Fibroblast of lung (primary cell): ENCODE measurements at places on chromosomes 7 and 10.

- DNase-seq, result peak; percentile 59
These were observed 2.2 kb upstream of the CUEDC2 start for GRCh38 chr10:102434394-102435132.

DNA sequence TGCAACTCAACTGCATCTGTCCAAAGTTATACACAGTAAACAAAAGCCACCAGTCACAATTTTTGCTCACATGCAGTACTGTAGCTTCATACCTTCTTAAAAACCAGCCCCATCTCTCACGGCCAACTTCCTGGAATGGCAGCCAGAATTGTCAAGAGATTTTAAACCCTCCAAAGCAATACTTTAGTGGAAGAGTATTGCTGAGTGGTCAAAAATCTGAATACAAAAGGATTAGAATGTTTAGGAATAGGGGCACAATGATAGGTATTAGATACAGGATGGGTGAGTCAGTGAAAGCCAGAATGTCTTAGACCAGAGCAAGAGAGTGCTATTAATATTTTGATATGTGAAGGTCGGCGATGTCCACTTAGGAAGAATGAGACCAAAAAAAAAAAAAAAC lies 193.9 kb downstream of the AGMO start:
- no peak for DNase-seq

GRCh38 chr10:124066781-124067714 lies 26.4 kb downstream of the CHST15 start:
- no peak for DNase-seq

DNA sequence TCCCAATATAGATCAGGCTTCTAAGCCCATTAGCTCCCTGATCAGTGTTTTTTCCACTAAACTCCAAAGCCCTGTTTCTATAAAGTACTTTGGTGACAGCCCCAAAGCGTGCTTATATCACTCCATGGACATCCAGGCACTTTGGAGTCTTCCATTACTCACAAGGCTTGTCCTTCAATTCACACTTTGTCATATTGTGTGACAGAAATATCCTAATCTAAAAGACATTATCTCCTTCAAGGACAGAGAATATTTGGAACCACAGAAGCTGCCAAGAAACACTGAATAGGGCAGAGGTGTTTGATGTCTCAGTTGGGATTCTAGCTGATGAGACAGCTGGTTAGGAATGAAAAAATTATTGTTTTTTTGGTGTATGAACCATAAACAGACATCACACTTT lies 18.4 kb downstream of the CYP2C19 start:
- DNase-seq, result no peak

DNA sequence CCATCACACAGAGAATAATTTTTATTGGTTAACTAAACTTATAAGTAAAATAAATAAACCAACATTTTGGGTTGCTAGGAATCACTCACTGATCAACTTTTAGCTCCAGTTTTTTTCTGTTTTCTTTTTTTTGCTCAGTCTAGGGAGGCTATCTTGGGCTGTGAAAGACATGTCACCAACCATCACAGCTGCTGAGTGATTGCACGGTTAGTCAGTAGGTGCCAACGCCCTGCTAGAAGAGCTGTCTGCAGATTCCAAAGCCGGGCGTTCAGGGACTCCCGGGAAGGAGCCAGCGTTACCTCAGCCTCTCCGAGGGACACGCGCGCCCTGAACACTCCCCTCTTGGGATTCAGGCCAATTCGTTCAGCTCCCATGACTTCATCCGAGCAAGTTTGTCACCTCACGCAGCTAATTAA lies 604 bp upstream of the STAM start:
- no peak for DNase-seq

- no peak for DNase-seq
These were observed 63.1 kb downstream of the BMPR1A start for GRCh38 chr10:86819567-86819966.

- DNase-seq, result no peak
These were observed 6.9 kb downstream of the SERPINE1 start for GRCh38 chr7:101133621-101134398.

GRCh38 chr10:70499836-70500167 lies 21.2 kb downstream of the PALD1 start:
- DNase-seq, result no peak

GRCh38 chr10:48504141-48504885 lies 100.6 kb downstream of the ARHGAP22 start:
- DNase-seq, result no peak

DNA sequence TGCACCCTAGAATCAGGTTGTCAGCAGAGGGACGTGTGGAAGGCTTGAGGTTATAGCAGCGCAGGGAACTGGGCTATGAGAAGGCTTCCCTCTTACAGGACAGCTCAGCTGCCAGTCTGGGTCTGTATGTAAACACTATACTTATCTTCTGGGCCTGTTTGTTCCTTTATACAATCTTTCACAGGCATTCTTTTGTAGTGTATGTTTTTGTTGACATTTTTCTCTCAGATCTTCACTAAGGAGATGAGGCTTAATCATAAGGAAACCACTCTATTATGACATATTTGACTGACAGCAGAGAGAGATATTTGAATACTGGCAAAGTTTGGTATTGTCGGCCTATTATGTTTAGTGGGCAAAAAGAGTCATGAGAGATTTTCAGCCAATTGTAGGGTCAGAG lies 929 bp downstream of the GBF1 start:
- DNase-seq, result peak; percentile 53

DNA sequence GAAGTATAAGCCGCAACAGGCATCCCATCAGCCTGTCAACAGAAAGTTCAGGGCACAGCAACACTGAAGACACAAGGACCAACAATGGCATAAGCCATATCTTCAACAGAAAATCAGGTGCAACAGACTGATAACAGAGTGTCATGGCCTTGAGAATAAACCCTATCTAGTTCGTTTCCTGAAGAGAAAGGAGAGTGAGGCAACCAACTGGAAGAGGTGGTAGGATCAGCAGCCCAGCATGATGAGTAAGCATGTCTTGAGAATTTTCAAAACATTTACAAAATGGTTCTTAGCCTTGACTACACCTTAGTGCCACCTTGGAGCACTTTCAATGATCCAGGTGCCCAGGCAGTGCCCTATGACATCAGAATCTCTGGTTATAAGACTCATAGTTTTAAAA lies 290.2 kb upstream of the SEMA3C start:
- DNase-seq, result no peak

- peak; percentile 49 for DNase-seq
These were observed 99.9 kb downstream of the TRIL start for GRCh38 chr7:28858206-28858605.

DNA sequence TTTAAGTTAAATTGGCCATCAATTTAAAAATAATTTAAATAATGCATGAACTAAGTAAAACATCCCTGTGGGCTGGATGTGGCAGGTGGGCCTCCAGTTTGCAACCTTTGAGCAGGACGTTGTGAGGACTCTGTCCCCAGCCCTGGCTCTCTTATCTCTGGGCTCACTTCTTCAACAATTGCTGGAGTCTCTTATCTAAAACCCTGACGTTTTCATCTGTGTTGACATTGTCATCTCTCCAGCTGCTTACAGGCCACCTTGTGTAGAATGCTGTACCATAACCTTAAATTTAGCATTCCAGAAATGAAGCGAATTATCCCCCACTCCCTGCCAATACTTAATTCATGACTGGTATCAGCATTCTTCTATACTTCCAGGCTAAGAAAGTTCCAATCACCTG lies 3.2 kb upstream of the KIF5B start:
- DNase-seq, result no peak

DNA sequence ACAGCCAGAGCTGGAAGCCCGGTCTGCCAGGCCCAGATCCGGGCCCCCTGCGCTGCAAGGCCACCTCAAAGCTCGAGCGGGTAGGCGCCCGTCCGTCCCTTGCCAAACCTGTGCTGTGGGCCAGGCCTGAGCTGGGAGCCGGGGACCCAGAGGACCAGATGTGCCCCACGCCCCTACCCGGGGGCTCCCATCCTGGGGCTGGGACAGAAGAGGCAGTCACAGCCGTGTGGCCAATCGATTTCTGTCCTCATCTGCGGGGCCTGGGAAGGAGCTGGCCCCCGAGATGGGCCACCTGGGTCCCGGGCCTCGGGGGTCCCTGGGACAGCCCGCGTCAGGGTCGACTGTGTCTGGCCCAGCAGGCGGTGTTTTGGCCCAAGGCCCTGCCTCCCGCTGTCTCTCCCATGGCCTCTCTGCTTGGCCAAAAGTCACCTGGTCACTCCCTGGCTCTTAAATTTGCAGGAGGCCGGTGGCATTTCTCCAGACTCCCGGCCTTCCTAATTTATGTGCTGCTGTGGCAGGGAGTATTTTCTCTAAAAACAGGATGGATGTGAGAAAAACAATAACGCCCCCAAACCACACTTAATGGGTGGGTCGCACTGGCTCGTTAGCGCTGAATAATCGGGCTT lies 63.8 kb downstream of the UNCX start:
- no peak for DNase-seq

GRCh38 chr10:34081347-34081743 lies 733.8 kb downstream of the PARD3 start:
- DNase-seq, result no peak
